SJSA1 (cell line): ENCODE measurements at places on chromosomes 1 and 21. TPM values are rescaled to one million over a fixed set of nuclear protein-coding genes. Genes with fewer than 3 reads are reported as not detected.

AMY1B gene
- not detected in 2 replicates for total RNA-seq

BGLAP gene
- not detected in 2 replicates for total RNA-seq

CACYBP gene
- 376 and 566 TPM in 2 replicates for total RNA-seq

CYP4B1 gene
- total RNA-seq = not detected in 2 replicates

BACE2 gene
- total RNA-seq = 0.50 TPM in 1 of 2 replicates, not detected in the other

HOOK1 gene
- not detected in 2 replicates for total RNA-seq

CCDC17 gene
- total RNA-seq = 0.34 TPM in 1 of 2 replicates, not detected in the other

DNA sequence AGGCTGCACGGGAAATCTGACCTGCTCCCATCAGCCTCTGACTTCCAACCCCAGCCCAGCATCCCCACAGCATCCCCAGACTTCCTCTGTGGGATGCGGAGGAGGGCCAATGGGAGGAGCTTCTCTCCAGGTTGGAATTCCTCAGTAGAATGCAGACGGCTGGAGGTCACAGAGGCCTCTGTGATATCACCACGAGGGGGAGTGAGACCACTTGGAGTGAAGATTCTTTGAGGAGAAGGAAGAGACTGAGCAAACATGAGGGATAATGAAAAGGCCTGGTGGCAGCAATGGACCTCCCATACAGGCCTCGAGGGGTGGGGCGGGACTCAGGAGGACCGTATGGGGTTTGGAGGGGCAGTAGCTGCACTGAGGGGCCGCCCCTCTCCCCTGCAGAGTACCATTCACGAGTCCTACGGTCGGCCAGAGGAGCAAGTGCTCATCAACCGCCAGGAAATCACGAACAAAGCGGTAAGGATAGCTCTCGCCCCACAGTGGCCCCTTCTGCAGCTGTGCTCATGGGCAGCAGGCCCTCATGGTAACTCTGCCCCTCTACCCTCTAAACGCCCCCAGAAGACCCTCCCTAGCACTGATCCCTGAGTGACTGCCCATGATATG, at the start of gene CATSPER4:
Gene CATSPER4, plus strand, starts transcription at position 230 of the 615 bp plus-strand sequence. Its CDS starts 26 bp downstream, at position 256.
- no peaks in the 10 kb centered on the region for H3K27me3 ChIP-seq
- peak; percentile 55 for DNase-seq
- no peak within 1 kb of the TSS for H3K27ac ChIP-seq
- H3K4me1 ChIP-seq = no peaks in the 10 kb centered on the region
- H3K4me3 ChIP-seq = no peak within 1 kb of the TSS

- H3K27me3 ChIP-seq = no peaks in the 10 kb centered on the region
- no peak for DNase-seq
- H3K4me3 ChIP-seq = no peak overlapping the region
- no peaks in the 10 kb centered on the region for H3K36me3 ChIP-seq
- H3K27ac ChIP-seq = no peak overlapping the region
- H3K4me1 ChIP-seq = no peaks in the 10 kb centered on the region
These were observed 250.2 kb upstream of the C1orf174 start for GRCh38 chr1:4150262-4150661.

- 0 out of 2 replicates have a peak, but pooled peaks cover 3% of the 10 kb centered on the region for H3K27me3 ChIP-seq
- DNase-seq = no peak
- H3K27ac ChIP-seq = no peak overlapping the region; the same call in 1 of the 2 replicates
- H3K4me3 ChIP-seq = no peak overlapping the region
- H3K36me3 ChIP-seq = no peaks in the 10 kb centered on the region
These were observed 5.1 kb upstream of the UTP25 start for GRCh38 chr1:209822706-209823105.

- no peak overlapping the region for H3K27ac ChIP-seq
- H3K27me3 ChIP-seq = peaks cover 4% of the 10 kb centered on the region
- H3K4me3 ChIP-seq = no peak overlapping the region
These were observed 160.9 kb upstream of the CSF3R start for GRCh38 chr1:36643371-36644270.

DNA sequence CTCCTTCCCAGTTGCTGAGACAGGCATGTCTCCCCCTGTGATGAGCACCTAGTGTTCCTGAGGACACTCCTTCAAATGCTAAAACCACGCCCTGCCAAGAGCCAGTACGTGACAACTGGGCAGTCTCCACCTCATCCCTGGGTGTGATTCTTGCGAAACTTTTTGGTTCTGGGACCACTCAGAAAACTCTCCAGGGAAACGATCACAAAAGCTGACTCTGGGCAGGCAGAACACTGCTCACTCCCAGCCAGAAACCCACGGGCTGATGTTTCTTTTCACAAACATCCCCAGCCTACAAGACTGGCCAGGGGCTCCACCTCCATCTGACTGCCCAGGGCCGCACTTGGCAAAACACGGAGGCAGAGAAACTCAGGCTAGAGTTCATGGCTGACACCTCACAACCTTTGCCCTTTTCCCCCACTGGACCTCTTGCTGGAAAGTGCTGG, 24.4 kb downstream of the DHRS3 start:
- no peaks in the 10 kb centered on the region for H3K36me3 ChIP-seq
- DNase-seq = no peak
- peaks cover 11% of the 10 kb centered on the region for H3K27me3 ChIP-seq

DNA sequence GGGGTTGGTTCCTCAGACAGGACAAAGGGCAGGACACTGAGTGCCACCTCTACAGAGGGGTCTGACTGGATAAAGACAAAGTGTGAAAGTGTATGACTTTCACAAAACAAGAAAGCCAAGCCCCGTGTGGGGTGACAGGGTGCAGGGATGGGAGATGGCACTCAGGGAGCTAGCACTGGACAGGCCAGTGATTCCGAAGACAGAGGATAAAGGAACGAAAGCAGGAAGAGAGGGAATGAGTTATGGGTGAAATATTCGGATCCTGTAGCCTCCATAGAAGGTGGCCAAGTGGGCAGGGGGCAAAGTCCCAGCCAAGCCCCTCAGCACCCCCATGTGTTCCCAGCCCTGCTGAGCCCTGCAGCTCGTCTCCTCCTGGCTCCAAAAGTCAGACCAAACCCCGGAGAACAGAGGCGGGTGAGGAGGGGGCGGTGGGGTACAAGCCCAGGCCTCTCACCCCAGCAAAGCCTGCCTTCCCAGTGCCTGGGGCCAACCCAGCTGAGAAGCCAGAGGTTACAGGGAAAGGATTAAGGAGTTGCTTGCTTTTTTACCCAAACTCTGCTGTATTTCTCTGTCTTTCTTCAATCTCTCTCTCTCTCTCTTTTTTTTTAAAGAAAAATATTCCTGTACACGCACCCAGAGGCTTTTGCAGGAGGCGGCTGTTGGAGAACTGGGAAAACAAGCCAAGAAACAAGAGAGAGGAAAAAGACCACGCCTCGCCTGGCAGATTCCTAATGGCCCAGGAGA, 14.0 kb upstream of the WASF2 start:
- H3K27me3 ChIP-seq = no peaks in the 10 kb centered on the region
- no peaks in the 10 kb centered on the region for H3K36me3 ChIP-seq
- peaks cover 24% of the 10 kb centered on the region for H3K4me1 ChIP-seq
- no peak for DNase-seq
- no peak overlapping the region for H3K4me3 ChIP-seq

GRCh38 chr1:30701258-30701633, 22.1 kb downstream of the MATN1 start:
- peaks cover 10% of the 10 kb centered on the region for H3K4me1 ChIP-seq
- H3K36me3 ChIP-seq = no peaks in the 10 kb centered on the region
- no peak overlapping the region for H3K27ac ChIP-seq
- no peak for DNase-seq

GRCh38 chr21:46035809-46036695, 54.5 kb downstream of the COL6A1 start:
- H3K4me1 ChIP-seq = peaks cover 35% of the 10 kb centered on the region
- H3K27ac ChIP-seq = no peak overlapping the region
- H3K4me3 ChIP-seq = no peak overlapping the region

- H3K4me3 ChIP-seq = no peak overlapping the region
- DNase-seq = no peak
- H3K36me3 ChIP-seq = 0 out of 2 replicates have a peak, but pooled peaks cover 9% of the 10 kb centered on the region
- no peak overlapping the region for H3K27ac ChIP-seq
These were observed 43.5 kb downstream of the MAST2 start for GRCh38 chr1:45846931-45847330.

- H3K36me3 ChIP-seq = no peaks in the 10 kb centered on the region
- H3K4me3 ChIP-seq = no peak overlapping the region
- H3K4me1 ChIP-seq = peaks cover 25% of the 10 kb centered on the region
- peak; percentile 66 for DNase-seq
- peak overlapping the region; percentile 86 for H3K27ac ChIP-seq
These were observed 57.4 kb upstream of the ADAMTS5 start for GRCh38 chr21:27024301-27024700.

DNA sequence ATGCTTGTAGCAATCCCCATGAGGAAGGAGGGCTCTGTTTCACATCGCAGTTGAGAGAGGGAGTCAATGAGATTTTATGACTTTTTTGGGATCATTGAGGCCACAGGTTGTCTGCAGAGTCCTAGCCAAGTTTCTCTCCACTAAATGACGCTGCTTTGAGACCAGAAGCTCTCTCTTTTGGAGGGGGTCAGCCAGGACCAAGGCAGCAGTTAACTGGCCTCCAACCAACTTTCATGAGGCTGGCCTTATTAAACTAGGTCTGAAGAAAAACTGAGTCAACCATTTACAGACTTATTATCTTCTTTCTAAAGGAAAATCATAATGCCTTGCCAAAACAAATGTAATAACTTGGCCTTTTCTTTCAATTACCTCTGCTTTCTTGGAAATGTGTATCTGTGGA, 8.6 kb downstream of the WLS start:
- H3K36me3 ChIP-seq = no peaks in the 10 kb centered on the region
- no peaks in the 10 kb centered on the region for H3K27me3 ChIP-seq
- peaks cover 12% of the 10 kb centered on the region for H3K4me1 ChIP-seq
- DNase-seq = no peak
- H3K27ac ChIP-seq = no peak overlapping the region

DNA sequence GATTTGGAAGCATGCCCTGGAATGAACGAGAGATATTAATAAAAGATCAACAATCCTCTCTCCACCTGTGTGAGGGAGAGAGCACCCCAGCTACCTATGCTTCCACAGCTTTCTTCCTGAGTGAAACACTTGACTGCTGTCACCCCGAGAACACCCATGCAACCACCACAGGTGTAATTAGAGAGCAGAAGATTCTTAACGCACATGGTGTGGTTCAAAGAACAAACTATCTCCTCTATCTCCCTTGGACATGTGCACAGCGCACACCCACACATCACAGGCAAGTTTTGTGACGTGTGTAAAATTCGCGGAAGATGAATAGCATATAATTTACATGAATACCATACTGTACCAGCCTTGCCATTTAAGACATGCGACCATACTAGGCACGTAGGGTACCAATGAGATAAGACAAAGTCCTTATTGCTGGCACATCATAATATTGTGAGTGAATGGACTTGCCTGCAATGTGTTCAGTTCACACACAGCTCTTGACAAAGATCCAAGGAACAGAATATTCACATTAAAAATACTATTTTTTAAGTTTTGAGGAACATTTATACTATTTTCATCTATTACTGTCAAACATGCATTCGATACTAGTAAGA, 11.6 kb downstream of the ERRFI1 start:
- DNase-seq = no peak
- H3K27me3 ChIP-seq = no peaks in the 10 kb centered on the region
- peaks cover 49% of the 10 kb centered on the region for H3K36me3 ChIP-seq
- no peak overlapping the region for H3K27ac ChIP-seq
- no peak overlapping the region for H3K4me3 ChIP-seq

- H3K4me1 ChIP-seq = peaks cover 38% of the 10 kb centered on the region
- peak overlapping the region; percentile 38 for H3K27ac ChIP-seq
- H3K27me3 ChIP-seq = no peaks in the 10 kb centered on the region
These were observed 104.9 kb upstream of the TMPRSS2 start for GRCh38 chr21:41612674-41613532.

DNA sequence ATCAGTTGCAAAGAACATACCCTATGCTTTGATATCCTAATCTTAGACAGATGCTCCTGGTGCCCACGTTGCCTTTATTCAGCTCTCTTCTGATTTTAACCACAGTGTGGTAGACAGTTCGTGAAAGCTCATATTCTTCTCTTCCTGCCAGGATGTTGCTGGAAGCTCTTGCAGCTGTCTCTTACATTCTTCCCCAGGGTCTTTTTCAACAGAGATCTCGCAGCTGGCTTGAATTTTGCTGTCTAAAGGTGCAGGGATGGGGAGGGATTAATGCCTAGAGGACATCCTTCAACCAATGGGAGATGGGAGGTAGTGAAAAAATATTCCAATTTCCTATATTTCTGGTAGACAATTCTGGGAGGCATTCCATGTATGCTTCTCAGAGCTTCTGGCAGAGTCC, 150.0 kb upstream of the APP start:
- no peak overlapping the region for H3K27ac ChIP-seq
- no peaks in the 10 kb centered on the region for H3K36me3 ChIP-seq
- no peak overlapping the region for H3K4me3 ChIP-seq
- no peak for DNase-seq

DNA sequence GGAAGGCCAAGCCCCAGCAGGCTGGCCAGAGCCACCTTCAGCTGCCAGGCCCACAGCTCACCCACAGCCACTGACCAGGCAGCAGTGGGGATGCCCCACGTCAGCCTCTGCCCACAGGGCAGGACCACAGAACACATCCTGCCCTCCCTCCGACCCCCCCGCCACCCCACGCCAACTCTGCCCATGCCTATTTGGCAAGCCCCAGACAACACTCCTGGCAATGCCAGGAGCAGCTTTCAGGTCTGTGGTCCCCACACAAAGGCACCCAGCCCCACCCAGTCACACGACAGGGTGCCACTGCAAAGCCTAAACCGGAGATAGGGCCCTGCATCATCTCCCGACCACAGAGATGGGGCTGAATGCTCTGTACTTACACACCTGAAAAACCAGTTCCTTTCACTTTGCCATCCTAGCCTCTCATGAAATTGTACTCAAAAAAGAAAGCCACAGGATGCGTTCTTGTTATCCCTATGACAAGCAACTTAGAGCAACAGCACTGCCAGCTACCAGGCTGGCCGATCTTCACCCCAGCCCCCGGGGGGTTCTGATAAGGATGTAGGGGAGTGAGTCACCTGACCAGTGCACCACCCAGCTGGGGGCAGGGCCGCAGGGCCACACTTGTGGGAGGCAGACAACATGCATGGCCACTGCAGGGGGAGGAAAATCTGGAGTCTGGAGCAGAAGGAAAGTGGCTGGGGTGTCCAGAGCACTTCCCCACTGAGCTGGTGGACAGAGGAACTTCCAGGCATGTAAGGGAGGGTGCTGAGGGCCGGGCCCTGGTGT, 36.2 kb downstream of the UBE2G2 start:
- DNase-seq = no peak
- no peak overlapping the region for H3K4me3 ChIP-seq
- peaks cover 20% of the 10 kb centered on the region for H3K4me1 ChIP-seq
